ENCODE measurements at places on chromosomes 3 and 15.

DNA sequence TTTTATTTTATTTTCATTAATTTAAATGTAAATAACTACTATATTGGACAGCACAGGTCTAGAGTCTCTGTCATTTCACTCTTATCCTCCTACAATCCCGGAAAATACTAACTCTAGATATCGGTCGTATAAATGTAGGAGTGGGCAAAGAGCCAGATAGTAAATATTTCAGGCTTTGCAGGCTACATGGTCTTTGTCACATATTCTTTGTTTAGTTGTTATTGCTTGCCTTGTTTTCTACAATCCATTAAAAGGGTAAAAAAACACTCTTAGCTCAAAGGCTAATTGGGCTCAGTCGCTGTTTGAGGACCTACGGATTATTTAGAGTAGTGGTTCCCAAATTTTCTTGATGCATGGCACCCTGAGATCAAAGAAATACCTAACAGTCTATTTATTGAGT, 1.7 kb downstream of the KNL1 start:
- DNase-seq: no peak

GRCh38 chr3:179599531-179599930, 4.9 kb downstream of the MRPL47 start:
- no peak for DNase-seq

DNA sequence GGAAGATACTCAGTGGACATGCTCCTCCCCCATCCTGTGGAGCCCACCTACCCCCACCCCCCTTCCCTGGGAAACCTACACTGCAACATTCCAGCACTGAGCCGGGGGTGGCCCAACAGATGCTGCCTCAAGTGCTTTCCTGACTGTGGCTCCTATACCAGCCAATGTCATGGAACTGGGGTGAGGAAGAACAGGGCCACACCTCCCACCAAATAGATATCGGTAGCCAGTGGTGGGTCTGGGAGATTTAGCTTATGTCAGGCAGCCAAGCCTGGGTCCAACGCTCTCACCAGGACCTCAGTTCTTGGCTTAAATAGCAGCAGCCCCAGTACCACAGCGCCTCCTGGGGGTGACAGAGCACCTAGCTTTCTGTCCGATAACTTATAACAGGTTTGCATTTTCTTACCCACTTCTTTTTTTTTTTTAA, 30.3 kb downstream of the CDC25A start:
- DNase-seq: peak; percentile 21

- DNase-seq: no peak
Measured at GRCh38 chr3:101995371-101996046, 146.2 kb downstream of the NFKBIZ start.

DNA sequence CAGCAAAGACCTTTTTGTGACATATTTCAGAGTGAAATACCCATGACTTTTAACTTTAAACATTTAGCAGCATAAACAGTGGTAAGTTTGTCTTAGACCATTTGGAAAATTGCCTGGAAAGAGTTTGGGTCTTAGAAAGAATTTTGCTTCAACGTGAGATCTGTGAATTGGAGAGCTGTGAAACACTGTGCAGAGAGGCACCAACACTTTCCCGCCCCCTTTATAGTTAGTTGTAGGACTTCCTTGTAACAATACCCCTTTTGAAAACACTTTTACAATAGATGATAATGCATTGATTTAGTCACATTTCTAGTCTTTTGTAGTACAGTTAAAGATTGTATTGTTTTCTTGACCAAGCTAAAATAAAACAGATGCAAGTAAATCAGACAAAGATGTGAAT, 43.5 kb upstream of the MBNL1 start:
- DNase-seq: no peak

DNA sequence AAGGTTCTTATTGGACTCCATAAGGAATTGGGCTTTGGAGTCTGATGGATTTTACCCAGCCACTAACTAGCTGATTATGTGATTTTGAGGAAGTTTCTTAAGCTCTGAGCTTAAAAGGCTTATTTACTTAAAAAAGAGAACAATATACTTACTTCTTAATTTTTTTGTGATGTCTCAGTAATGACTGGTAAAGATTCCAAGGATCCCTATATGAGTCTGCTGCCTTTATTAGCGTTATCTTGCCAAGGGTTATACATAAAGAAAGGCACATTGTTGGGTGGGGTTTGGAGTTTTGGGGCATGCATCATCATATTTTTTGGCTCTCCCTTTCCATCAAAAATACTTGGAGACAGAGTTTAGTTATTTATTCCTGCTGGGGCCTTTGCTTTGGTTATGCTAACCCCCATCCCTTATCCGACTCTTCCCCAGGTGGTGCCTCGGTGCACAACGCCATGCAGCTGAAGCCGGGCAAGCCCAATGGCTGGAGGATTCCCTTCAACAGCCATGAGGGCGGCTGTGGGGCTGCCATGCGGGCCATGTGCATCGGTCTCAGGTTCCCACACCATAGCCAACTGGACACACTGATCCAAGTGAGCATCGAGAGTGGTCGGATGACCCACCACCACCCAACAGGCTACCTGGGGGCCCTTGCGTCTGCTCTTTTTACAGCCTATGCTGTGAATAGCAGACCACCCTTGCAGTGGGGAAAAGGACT, 6.7 kb downstream of the ADPRH start:
- no peak for DNase-seq

DNA sequence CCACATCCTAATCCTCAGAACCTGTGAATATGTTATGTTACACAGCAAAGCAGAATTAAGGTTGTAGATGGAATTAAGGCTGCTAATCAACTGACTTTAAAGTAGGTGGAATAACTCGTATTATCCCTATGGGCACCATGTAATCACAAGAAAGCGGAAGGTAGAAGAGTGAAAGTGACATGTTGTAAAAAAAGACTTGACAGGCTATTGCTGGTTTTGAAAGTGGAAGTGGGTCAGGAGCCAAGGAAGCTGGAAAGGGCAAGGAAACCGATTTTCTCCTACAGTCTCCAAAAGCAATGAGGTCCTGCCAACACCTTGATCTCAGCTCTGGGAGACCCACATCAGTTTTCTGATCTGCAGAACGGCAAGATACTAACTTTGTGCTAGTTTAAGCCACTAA, 6.6 kb downstream of the TP63 start:
- no peak for DNase-seq

Data from stimulated activated effector memory CD8-positive, alpha-beta T cell treated with anti-CD3 and anti-CD28 coated beads, Interleukin-12 subunit alpha, Interleukin-12 subunit beta, amount 100 ng/mL, for 72 hours (primary cell).